ENCODE measurements at places on chromosomes 12 and 14.
A peak's percentile ranks its signal among the peaks of the same experiment; 100 is the strongest.

GRCh38 chr12:24222968-24223367 is 273.5 kb upstream of the SOX5 start:
- H3K27me3 ChIP-seq, result peaks cover 7% of the 10 kb centered on the region
- no peak overlapping the region for H3K4me3 ChIP-seq
- H3K4me1 ChIP-seq, result no peaks in the 10 kb centered on the region
- no peaks in the 10 kb centered on the region for H3K36me3 ChIP-seq

DNA sequence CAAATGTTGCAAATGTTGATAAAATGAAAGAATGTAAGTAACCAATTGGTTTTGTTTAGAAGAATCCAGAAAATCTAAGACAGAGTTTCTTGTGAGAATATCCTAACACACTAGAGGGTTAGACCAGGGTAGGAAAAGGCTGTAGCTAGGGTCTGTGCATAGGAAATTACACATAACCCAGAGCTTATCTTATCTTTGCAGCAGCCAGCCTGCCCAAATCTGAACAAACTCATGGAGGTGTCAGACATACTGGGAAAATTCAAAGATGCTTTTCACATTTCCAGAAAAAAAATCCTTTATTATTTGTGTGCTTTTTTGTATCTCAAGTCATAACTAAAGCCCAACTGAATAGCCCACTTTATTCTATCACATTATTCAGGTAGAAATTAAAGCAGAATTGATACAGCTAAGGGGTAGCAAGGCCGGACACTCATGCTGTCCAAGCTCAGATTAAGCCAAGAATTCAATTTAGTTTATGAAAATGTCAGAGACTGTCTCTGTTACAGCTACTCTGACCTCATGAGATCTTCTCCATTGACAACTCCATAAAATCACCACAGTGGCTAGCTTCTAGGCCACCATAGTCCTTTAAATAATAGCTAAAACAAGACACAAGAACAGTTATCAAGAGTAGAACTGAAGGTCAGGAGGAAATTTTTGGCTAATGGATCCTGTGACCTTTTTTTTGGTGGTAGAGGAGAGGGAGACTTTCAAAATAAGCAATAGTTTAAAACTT is 169.6 kb upstream of the RASSF8 start:
- H3K4me1 ChIP-seq, result no peaks in the 10 kb centered on the region
- H3K27me3 ChIP-seq, result peaks cover 13% of the 10 kb centered on the region
- no peak for DNase-seq
- no peak overlapping the region for H3K27ac ChIP-seq

- H3K4me3 ChIP-seq, result peak overlapping the region; percentile 24
- H3K27ac ChIP-seq, result peak overlapping the region; percentile 20
- H3K4me1 ChIP-seq, result peaks cover 16% of the 10 kb centered on the region
- DNase-seq, result no peak
These were observed 124.9 kb upstream of the MED13L start for GRCh38 chr12:116402163-116402939.

GRCh38 chr12:5864972-5865371 is 80.1 kb downstream of the ANO2 start:
- H3K36me3 ChIP-seq, result peaks cover 3% of the 10 kb centered on the region
- H3K27me3 ChIP-seq, result peaks cover 19% of the 10 kb centered on the region
- H3K27ac ChIP-seq, result no peak overlapping the region

- H3K27me3 ChIP-seq, result peaks cover 2% of the 10 kb centered on the region
- H3K4me1 ChIP-seq, result peaks cover under 1% of the 10 kb centered on the region
These were observed 18.2 kb upstream of the RNASE12 start for GRCh38 chr14:20609215-20610001.

DNA sequence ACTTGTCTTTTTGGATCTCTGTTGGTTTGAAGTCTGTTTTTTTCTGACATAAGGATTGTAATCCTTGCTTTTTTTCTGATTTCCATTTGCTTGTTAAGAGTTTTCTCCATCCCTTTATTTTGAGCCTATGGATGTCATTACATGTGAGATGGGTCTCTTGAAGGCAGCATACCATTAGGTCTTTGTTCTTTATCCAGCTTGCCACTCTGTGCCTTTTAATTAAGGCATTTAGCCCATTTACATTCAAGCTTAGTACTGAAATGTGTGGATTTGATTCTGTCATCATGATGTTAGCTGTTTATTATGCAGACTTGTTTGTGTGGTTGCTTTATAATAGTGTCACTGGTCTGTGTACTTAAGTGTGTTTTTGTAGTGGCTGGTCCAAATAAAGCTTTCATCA is 100.0 kb downstream of the CCDC91 start:
- no peak for DNase-seq
- no peaks in the 10 kb centered on the region for H3K4me1 ChIP-seq
- H3K4me3 ChIP-seq, result no peak overlapping the region
- no peaks in the 10 kb centered on the region for H3K27me3 ChIP-seq

DNA sequence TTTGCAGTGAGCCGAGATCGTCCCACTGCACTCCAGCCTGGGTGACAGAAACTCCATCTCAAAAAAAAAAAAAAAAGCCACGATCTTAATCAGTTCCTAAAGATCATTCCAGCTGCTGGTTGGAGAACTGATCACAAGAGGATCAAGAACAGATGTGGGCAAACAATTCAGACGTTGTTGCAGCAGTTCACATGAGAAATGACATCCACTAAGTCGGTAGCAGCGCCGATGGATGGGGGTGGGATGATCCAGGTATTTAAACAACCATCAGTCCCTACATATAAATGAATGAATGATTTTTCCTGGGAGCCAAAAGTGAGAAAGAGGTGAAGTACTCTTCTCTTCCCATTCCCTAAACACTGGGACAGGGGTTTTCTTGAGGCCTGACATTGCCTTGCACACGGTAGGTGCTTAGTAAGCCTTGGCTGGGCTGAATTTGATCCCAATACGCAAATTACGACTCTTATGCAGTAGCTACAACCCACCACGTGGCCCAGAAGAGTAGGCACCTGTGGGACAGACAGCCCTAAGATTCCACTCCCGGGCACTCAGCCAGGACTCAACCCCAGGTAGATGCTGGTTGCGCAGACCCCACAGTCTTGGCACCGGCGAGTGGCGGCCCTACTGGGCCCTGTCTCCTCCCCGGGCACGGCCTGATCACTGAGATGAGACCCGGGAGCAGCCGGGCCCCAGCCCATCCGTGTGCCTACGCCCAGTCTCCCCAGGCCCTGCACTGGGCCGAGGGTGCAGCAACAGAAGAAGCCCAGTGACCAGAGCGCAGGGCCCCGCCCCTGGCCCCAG is 565 bp downstream of the SPRYD3 start:
- peaks cover 24% of the 10 kb centered on the region for H3K36me3 ChIP-seq
- no peak for DNase-seq
- peak overlapping the region; percentile 92 for H3K4me3 ChIP-seq
- H3K27ac ChIP-seq, result peak overlapping the region; percentile 90
- H3K27me3 ChIP-seq, result no peaks in the 10 kb centered on the region
- peaks cover 35% of the 10 kb centered on the region for H3K4me1 ChIP-seq

DNA sequence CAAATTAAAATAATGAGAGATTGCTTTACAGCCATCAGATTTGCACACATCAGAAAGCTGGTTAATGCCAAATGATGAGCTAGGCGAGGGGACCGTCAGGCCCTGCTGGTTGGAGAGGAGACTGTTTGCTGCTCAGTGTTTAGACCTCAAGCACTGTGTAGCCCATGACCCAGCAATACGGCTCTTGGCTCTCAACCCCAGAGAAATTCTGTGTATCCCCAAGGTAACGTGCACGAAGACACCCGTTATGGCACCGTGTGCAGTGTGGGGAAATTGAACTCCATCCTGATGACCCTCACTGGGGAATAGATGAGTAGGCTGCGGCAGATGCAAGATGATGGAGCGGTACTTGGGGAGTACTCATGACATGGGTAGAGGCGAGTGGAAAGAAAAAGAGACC is 55.7 kb downstream of the EID3 start:
- H3K27ac ChIP-seq, result no peak overlapping the region
- H3K4me1 ChIP-seq, result no peaks in the 10 kb centered on the region
- DNase-seq, result no peak
- H3K4me3 ChIP-seq, result no peak overlapping the region

- H3K4me3 ChIP-seq, result no peak overlapping the region
- no peak for DNase-seq
- no peak overlapping the region for H3K27ac ChIP-seq
- no peaks in the 10 kb centered on the region for H3K4me1 ChIP-seq
- no peaks in the 10 kb centered on the region for H3K27me3 ChIP-seq
- peaks cover 4% of the 10 kb centered on the region for H3K36me3 ChIP-seq
These were observed 32.6 kb downstream of the DDX11 start for GRCh38 chr12:31106101-31106803.

DNA sequence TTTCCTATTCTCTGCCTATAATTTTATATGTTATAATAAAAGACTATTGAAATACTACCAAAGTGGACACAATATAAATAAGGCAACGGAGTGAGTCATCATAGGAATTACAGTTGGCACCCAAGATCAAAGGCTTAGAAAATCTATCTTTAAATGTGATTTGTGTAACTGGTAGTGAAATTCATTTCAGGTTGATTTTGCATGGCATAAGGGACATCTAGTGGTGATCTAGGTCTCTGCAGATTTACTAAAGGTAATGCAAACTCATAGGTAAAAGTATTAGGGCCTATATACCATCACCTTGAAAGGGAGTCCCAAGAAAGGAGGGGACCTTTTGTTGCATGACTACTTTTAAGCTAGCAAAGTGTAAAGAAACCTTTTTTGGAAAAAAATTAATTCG is 527.2 kb downstream of the NRXN3 start:
- H3K4me3 ChIP-seq, result no peak overlapping the region
- H3K36me3 ChIP-seq, result no peaks in the 10 kb centered on the region
- no peak for DNase-seq

All from type B pancreatic cell (in vitro differentiated cells).